ENCODE measurements at places on chromosomes 7 and 10.

- DNase-seq: no peak
These were observed 437.8 kb downstream of the PLXDC2 start for GRCh38 chr10:20254078-20254477.

DNA sequence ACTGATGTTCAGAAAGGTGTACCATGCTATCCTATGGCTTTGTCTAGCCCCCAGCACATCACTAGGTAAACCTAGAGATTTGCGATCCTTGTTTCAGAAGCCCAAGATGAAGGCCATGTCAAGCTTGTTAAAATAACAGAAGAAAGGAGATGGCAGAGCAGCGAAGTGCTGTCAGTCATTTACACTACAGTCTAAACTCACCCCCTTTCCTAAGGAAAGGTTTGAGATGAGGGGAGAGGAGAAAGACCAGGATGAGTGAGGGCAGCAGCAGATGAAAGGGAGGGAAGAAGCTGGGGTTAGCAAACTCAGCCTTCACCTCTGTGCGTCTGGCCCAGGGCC, 74.8 kb downstream of the PROSER2 start:
- no peak for DNase-seq

DNA sequence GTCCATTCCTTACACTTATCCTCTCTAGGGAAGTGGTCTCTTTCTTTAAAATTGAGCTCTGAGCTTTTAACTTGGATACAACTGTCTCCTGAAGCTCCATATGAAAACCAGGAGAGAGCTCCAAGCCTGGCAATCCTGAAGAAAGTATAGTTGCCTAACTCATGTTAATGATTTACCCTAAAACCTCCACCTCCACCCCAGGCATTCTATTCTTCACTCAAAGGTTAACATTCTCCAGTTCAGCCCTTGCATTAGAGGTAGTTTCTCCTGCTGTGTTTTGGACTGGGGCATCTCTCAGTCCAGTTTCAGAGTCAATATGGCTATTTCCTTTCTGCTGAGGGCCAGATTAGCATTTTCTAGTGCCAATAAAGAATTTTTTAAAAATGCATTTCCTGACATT, 195.5 kb downstream of the SLC25A13 start:
- no peak for DNase-seq

GRCh38 chr10:131857156-131858117, 43.4 kb upstream of the PPP2R2D start:
- DNase-seq: no peak

GRCh38 chr7:25361387-25361786, 133.1 kb upstream of the NPVF start:
- DNase-seq: no peak

All from inflammatory macrophage treated with lipopolysaccharide for 4 hours (primary cell).